ENCODE measurements at places on chromosomes 7 and 10.
A peak's percentile ranks its signal among the peaks of the same experiment; 100 is the strongest.

GRCh38 chr10:1802413-1802812 lies 65.1 kb upstream of the ADARB2 start:
- no peak for DNase-seq

DNA sequence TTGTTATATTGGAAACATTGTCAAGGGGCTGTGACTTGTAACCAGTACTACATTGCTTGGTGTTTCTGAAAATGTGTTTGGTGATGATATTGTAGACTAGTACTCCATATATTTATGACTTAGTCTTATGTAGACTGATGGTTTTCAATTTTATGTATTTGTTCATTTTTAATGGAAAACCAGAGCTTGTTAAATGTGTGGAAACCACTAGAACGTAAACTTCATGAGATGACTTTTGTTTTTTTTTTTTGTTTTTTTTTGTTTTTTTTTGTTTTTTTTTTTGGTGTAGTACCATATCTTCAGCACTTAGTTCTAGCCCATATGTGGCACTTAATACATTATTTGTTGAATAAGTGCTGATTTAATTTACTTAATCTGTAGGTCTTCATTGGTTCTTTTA lies 518.6 kb downstream of the AUTS2 start:
- no peak for DNase-seq

GRCh38 chr7:5217396-5217795 lies 27.4 kb downstream of the WIPI2 start:
- no peak for DNase-seq

DNA sequence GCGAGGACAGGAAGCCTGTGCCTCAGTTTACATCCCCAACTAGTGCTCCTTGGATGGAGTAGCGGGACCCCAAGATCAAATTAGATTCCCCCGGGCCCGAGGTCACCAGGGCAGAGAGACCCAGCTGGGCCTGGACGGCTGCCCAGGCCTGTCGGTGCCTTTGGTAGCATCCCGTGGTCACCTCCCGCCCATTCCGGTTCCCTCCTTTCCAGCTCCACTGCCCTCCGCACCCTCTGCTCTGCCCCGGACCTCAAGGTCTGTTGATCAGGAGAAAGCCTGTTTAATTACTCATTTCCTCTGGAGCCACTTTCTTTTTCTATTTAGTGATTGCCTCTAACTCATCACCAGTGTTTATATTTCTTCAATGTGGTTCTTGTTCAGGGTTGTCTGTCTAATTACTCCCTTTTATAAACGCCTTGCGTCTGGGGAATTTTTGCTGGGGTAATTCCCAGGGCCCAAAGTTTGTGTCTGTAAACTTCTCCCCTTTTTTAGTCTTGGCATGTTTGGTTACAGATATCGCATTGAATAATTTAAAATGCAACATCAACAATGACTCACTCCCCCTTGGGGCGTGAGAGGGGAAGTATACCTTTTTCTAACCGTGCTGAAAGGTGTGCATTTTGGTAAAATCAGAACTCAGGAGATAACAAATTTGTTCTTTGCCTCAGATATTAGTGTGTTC lies 1.9 kb downstream of the FOXK1 start:
- DNase-seq: no peak

- DNase-seq: peak; percentile 56
Measured at GRCh38 chr10:128914681-128915080, 552.4 kb upstream of the MGMT start.
